Urothelium cell line (cell line): ENCODE measurements at places on chromosomes 11 and 22.

- DNase-seq = no peak
Observed at GRCh38 chr11:92572559-92572958, 347.9 kb downstream of the FAT3 start.

- no peak for DNase-seq
Observed at GRCh38 chr22:18062421-18062820, 15.4 kb upstream of the PEX26 start.

- no peak for DNase-seq
Observed at GRCh38 chr22:42001706-42002105, 3.1 kb downstream of the WBP2NL start.

- no peak for DNase-seq
Observed at GRCh38 chr11:12787847-12788246, 113.6 kb downstream of the TEAD1 start.

DNA sequence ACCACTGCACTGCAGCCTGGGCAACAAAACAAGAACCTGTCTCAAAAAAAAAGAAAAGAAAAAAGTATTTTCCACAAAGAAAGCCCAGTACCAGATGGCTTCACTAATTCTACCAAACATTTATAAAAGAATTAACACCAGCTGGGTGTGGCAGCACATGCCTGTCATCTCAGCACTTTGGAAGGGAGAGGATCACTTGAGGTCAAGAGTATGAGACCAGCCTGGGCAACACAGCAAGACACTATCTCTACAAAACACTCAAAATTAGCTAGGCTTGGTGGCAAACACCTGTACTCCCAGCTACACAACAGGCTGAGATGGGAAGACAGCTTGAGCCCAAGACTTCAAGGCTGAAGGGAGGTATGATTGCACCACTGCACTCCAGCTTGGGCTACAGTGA, 20.1 kb downstream of the RSF1 start:
- DNase-seq = no peak

DNA sequence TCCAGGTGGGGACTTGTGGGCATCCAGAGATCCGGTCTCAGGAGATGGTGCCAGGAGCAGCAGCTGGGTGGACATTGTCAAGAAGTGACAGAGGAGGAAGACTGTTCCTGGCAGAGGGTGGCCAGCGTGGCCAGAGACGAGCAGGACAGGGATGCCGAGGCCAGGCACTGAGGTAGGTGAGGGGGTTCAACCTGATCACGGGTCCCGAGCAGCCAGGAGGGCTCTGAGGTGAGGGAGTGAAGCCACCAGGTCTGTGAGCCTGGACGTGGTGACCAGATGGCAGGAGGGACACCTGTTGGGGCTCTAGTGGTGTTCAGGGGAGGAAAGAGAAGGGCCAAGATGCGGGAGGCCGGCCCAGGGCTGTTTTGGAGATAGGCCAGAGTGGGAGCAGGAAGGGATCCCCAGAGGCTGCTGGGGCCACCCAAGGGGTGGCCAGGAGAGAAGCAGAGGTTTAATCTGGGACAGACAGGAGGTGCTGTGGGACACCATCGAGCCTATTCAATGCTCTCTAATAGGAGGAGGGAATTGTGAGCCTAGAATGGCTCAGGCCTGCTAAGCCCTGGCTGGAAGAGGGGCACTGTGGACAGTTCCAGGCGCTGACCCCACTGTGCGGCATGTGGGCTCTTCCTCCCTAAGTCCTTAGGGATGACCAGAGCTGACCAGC, 6.3 kb downstream of the PPM1F start:
- DNase-seq = no peak

DNA sequence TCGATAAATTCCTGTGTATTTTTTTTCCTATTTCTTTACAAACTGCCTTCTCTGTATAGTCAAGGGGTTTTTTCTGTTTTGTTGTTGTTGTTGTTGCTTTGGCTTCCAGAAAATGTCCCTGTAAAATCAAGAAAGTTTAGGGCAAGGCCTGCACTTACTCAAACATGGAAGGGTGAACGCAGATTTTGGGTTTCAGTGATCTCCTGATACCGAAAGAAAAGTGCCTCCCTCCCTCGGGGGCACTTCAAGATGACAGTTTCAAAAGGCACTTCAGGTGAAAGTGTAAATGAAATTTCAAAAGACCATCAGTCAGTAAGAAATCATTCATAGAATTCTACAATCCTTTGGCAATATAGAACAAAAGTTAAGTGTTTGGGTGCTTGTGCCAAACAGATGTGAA, 43.4 kb upstream of the TMPRSS4 start:
- DNase-seq = no peak

DNA sequence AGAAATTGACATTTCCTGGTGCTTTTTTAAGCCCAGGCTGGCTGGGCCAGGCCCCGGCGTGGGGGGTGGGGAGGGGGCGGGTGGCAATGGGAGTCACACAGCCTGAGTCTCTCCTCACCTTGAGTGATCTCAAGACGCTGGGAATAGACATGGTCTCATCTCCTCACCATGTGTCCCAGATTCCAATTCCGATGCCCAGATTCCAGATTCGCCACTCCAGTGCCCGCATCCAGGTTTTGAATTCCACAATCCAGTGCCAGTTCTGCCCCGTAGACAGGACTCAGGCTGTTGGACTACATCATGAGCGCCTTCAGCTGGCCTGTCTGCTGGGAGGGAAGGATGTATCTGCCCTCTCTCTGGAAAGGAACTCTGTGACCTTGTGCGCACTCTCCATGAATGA, 19.1 kb downstream of the KCNC1 start:
- no peak for DNase-seq

DNA sequence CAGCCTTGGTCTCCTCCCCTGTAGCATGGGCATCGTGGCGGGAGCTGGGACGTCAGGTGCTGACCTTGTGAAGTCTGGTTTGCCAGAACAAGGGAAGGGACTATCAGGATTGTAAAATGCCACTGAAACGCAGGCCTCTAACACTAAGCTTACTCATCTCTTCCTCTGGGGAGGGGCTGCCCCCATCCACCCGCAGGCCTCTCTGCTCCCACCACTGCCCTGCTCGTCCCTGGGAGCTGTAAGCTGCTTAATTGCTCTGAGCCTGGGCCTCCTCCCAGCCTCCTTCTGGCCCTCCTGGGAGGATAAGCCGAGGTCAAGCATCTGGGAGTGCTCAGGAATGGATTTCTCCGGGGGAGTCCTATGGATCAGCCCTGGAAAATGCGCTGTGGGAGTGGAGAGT, 8.4 kb downstream of the SHISAL1 start:
- peak; percentile 48 for DNase-seq

DNA sequence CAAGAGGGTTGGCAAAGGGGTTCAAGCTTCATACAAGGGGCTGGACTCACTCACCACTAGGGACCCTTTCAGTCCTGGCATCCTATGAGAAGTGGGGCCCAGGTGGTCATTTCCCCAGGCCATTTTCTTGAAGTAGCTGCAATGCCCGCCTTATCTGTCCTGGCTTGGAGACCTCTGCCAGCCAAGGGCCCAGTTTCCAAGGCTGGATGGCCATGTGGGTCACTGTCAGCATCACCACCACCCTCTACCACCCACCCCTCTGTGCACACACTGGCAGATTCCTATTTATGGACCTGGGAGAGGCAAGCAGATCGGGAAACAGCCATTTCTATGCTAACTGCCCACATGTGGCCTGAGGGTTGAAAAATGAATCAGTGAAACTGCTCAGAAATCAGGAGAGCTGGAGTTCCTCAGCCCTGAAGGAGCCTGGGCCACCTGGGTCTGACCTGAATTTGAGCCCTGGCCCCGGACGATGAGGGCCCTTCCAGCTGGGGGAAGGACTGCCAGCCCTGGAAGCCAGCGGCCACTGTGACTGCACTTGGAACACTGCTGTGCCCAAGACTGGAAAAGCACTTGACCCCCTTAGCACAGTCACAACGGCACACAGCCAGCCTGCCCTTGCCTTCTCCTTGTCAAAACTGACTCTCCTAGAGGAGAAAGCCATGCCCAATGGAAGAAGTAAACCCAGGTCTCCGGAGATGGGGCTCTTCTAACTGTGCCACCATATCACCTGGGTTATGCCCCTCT, 442.2 kb downstream of the BUD13 start:
- no peak for DNase-seq

- DNase-seq = no peak
Observed at GRCh38 chr11:24589064-24589463, 92.2 kb downstream of the LUZP2 start.

GRCh38 chr22:35812600-35812999, 94.9 kb downstream of the APOL5 start:
- DNase-seq = no peak

- no peak for DNase-seq
Observed at GRCh38 chr22:47210686-47211085, 448.2 kb downstream of the TBC1D22A start.

DNA sequence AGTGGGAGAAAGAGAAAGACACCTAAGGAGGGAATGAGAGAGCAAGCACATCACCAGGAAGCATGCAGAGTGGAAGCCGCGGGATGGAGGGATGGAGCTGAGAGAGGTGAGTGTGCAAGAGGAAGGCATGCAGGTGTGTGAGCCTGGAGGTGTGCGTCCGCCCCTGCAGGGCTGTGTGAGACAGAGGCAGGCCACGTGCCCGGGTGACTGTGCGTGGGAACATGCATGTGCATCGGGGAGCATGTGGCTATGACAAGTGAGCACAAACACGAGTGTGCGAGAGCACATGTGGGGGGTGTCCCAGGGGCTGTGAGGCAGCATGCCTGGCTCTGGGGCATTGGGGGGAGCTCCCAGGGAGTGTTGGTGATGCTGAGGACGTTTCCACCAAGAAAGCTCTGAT, 29.9 kb downstream of the PTPN5 start:
- no peak for DNase-seq

GRCh38 chr11:125950696-125951651, 5.1 kb downstream of the VSIG10L2 start:
- no peak for DNase-seq

GRCh38 chr11:81222491-81222890, 1511.2 kb downstream of the FAM181B start:
- DNase-seq = no peak

DNA sequence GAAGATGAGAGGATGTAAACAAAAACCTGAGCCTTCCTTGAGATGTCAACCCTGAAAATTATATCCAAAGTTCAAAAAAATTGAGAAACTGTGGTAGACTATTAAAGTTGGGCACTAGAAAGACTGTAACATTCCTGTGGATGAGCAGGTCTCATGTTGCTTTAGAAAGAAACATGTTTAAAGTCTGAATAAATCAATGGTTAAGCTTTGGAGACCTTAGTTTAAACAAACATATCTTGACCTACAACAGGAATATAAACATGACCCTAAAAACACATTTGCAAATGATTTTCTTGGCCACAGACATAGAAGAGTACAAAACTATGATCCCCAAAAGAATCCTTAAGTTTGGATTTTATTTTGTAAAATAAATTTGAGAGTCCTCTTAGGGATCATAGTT, 38.1 kb upstream of the PCF11 start:
- no peak for DNase-seq

GRCh38 chr11:12076840-12077534, 33.4 kb upstream of the MICAL2 start:
- no peak for DNase-seq

GRCh38 chr22:23754220-23754919, at the start of gene VPREB3:
TSS of gene VPREB3 (minus strand) at chr22:23754425. CDS start at chr22:23754363, 62 bp downstream.
- no peak for DNase-seq

GRCh38 chr22:45885941-45886395, 91.0 kb downstream of the WNT7B start:
- no peak for DNase-seq

DNA sequence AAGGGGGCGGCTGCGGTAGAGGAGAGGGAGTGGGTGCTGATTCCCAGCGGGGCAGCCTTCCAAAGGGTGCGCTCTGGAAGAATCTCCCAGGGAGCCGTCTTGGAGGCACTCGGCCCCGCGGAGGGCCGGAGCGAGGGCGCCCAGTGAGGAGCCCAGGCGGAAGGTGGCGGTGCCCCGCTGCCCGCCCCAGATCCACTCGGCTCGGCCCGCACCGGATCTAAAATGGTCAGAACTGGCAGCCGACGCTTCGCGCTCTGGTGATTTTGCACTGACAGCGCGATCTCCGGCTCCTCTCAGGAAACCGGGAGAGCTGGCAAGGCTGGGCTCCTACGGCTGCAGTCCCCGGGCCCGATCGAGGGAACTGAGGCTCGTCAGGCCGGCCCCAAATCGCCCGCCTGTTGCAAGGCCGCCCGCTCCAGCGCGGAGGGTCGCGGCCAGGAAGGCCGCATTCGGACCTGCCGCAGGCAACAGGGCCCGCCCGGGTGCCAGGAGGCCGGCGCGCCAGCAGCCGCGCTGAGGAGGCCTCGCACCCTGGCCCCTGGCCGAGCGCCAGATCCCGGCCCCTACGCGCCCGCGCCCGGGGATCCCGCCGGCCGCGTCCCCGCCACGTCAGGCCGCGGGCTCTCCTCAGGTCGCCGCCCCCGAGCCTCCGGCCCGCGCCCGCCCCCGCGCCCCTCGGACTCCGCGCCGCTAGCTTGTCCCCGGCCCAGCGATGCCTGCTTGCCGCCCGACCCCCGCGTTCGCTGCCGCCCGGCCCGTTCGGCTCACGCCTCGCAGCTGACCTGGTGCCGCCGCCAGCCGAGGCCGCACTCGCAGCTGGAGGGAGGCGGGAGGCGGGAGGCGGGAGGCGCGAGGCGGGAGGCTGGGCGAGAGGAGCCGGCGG, at the start of gene KLHL22:
KLHL22 (minus strand) TSS at position 818 of the 883 bp plus-strand sequence. CDS start 6,584 bp downstream, outside the sequence.
- DNase-seq = peak; percentile 83

DNA sequence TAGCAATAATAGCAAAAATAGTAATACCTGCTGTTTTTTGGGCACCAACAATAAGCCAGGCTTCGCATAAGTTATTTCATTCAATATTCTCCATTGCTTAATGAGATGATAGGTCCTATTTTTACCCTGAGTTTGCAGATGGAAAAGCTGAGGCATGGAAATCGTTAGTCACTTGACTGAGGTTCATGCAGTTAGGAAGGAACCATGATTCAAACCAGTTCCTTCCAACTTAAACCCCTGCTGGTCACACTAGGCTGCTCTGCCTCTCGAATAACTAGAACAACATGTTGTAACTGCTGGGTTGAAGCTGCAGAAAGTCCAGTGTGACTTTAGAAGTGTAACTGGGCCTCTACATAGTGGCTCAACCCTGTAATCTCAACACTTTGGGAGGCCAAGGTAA, 69.3 kb downstream of the SEZ6L start:
- no peak for DNase-seq

DNA sequence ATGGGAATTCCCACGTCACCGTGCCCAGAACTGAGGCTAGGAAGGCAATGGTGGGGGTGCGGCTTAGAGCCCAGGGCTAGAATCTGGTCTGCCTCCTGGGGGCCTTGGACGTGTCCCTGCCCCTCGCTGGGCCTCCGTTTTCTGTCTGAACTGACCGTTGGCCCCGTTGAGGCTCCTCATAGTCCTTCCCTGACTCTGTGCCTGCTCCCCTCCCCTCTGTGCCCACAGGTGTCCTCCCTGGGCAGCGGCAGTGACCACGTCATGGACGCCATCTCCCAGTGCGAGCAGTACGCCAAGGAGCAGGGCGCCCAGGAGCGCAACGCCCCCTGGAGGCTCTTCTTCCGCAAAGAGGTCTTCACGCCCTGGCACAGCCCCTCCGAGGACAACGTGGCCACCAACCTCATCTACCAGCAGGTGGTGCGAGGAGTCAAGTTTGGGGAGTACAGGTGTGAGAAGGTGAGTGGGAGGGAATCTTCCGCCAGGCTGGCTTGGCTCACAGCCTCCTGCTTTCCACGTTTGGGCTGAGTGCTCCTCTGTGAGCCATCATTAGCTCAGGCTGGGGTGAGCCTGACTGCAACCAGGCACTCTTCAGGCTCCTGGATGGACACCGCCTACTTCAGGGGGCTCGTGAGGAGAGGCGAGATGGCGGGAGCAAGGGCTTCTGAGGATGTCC, 63.9 kb downstream of the MYO7A start:
- peak; percentile 97 for DNase-seq
